Dermis microvascular lymphatic vessel endothelial cell (primary cell): ENCODE measurements at places on chromosomes 13 and 19.

DNA sequence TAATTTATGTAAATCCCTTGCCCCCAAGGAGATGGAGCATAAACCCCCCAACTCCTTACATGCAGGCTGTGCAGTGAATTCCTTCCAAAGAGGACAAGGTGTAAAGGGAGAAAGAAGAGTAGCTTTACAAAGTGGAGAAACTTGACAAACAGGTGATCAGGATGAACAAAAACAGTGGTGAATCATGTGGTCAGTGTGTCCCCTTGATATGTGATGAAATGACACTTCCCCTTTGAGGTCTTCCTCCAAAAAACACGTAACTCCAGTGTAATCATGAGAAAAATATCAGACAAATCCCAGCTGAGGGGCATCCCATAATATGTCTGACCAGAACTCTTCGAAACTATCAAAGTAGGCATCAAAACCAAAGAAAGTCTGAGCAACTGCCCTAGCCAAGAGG lies 29.5 kb upstream of the AKT2 start:
- DNase-seq = no peak

- no peak for DNase-seq
Measured at GRCh38 chr13:111399776-111400538, 79.5 kb downstream of the TEX29 start.

GRCh38 chr19:11586331-11586730 lies 8.9 kb upstream of the ACP5 start:
- no peak for DNase-seq

DNA sequence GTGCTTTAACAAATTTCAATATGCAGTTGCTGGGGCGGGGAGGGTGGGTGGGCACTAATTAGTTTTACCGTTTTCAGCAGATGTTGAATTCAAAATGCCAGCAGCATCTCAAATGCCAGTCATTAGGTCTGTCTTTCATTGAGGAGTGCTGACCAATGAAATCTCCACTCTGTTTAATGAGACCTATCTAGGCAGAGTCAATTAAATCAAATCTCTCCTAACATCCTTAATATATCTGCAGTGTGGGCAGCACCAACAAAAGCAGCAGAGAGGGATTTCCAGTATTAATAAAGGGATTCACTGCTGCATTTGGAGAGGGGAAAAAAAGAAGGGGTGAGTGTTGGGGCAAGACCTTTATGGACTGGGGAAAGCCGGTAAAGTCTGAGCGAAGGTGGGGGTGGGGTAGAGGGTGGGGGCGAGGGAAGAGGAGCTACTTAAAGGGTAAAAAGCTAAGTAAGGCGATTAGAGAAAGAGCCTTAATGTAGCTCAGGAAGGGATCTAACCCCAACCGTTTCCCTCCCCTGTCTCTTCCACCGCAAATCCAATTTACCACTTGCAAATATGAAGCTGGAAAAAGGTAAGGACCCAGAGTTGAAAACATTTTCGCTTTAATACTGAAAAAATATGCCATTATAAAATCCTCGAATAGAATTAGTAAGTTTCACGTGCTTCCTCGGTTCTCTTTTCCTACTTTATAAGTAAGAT lies 4.5 kb downstream of the SLITRK1 start:
- no peak for DNase-seq

GRCh38 chr13:80850771-80851170 lies 509.8 kb upstream of the SPRY2 start:
- no peak for DNase-seq

- DNase-seq = no peak
Measured at GRCh38 chr13:46580362-46580839, 27.4 kb downstream of the LRCH1 start.
